ENCODE measurements at places on chromosomes 3 and 15. TPM values are rescaled to one million over a fixed set of nuclear protein-coding genes. Genes with fewer than 3 reads are reported as not detected.

- DNase-seq = no peak
Observed at GRCh38 chr15:79948095-79948695, 22.8 kb downstream of the BCL2A1 start.

DNA sequence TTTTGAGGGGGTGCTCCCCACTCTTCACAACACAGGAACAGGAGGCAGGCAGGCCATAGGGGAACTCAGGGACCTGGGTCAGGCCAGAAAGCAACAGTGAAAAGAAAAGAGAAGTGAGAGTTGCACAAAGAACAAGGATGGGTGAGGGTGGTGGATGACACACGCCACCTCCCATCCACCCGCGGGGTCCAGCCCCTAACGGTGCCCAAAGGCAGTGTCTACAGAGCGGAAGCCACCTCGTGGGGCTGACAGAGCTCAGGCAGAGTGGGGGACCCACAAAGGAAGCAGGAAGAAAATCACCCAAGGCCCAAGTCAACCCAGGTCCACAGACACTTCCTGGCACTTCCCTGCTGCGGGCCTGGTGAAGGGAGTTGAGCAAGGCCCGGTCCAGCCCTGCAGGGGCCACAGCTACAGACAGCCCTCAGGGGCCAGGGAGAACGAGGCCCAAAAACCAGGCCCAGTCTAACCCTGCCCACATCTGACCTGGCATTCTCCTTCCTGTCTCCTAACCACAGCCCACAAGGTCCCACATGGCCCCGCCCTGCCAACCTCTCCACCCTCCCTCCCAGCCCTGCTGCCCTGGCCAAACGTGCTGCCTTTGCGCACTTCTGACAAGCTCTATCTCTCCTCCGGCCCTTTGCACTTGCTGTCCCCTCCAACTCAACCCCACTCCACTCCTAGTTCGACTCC is 5.9 kb downstream of the NUP210 start:
- DNase-seq = no peak

GRCh38 chr3:73633916-73634344 is 9.2 kb upstream of the PDZRN3 start:
- no peak for DNase-seq

CASR gene
- not detected for total RNA-seq

GRCh38 chr3:73045391-73045790 is 16.1 kb upstream of the EBLN2 start:
- DNase-seq = no peak

DNA sequence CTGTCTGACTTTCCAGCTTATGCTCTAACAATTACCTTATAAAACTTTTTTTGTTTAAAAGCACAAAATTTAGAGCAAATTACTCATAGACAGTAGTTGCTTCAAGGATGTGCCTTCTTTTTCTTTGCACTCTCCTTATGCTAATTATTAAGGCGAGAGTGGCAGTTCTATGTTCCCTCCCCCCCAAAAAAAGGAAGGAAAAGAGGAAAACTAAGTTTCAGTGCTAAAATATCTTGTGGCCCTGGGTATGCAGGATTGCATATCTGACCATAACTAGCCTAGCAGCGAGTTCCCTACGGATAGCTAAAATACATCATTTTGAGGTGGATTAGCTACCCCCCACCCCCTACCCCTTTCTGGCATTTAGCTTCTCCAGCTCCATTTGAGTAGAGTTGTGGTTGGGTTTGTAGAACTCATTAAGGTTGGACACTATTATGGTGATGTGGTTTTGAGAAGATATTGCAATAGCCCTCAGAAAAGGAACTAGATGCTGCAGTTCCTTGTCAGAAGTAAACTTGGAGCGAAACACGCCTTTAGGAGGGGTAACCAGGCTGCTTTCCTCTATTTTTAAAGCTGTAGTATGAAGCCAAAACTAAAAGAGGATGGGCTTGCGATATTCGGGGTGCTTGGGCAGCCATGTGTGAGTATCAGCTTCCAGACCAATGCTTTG is 174.6 kb downstream of the AKAP13 start:
- DNase-seq = no peak

DNA sequence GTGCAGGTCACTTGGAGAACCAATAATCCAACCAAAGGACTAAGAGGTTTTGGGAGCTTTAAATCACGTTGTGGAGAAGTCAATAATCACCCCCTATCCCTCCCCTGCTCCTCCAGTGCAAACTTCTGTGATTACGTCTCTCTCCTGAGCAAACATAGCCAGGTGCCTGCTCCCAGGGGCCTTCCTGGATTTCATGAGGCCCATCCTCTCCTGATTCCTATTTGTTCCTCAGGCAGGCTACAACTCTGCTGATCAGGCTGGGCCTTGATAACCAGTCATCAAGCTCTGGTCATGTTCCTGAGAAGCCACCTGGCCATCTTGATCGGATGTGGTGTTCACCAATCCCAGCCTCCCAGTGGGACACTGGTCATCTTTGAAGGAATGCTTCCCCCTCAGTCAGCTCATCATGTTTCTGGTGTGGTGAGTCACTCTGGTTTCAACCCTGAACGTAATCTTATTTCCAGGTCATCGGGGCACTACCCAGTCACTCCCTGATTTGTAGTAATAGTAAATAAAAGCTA is 2.9 kb upstream of the ZNF710 start:
- DNase-seq = peak; percentile 29

DNA sequence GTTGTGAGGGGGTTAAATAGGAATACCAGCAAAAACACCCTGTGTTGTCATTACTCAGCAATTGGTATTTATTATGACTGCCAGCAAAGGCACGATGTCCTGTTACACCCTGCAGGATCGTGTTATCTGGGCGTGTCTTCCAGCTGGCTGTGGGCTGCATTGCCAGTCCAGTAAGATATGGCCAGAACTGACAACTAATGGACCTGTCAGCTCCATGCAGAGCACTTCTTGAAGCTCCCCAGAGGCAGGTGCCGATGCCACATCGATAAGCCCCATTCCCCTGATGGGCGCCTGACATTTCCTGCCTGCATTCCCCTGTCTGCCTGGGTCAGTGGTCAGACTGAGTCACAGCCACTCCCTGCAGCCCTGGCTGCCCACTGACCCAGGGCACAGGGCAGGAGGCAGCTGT is 79.7 kb upstream of the RASGRF1 start:
- DNase-seq = no peak

DNA sequence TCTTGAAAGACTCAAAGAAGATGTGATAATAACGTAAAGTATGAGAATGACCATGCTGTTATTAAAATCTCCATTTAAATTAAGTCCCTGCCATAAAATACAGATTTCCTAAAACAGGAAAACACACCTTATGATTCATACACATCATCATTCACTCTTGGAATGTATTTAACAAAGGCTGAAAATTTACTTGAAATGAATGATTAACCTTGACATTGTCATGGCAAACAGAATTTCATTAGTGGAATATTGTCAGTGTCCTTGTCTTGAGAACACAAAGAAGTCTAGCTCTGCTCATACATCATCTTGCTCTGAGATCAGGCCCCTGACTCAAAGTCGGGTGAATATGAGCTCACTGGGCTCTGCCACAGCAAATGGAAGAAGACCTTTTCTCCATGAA is 313.9 kb downstream of the FGF12 start:
- DNase-seq = peak; percentile 24

PLSCR4 gene
- 494 TPM for total RNA-seq

- DNase-seq = peak; percentile 36
Observed at GRCh38 chr3:61828880-61829721, 267.7 kb downstream of the PTPRG start.

DNA sequence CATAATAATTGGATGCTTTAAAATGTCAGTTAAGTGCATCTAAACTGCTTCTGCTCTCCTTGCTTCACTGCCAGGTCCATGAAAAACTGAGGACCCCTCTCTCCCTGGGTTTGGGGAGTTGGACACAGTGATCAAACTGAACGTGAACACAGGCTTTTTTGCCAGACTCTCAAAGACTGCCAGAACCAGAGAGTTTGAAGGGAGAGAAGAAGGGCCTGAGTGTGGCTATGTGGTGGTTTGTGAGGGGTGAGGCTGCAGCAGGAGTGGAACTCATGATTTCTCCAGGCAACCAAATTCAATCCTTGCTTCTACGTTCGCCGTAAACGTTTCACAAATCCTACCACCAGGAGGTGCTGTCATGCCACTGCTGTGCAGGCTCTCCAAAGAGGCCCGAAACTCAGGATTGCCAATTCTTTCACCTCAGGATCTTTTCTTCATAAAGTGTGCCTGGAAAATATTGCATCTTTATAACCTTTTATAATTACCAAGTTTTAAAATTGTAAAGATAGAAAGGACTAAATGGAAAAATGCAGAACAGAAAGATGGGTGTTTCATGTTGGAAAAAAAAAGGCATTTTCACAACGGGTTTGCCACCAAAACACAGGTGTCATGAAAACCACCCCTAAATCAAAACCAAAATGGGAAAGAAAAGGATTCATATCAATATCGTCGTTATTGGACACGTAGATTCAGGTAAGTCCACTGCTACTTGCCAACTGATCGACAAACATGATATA is 19.7 kb downstream of the TM4SF4 start:
- DNase-seq = peak; percentile 87

SLC24A1 gene
- 12.7 TPM for total RNA-seq

DNA sequence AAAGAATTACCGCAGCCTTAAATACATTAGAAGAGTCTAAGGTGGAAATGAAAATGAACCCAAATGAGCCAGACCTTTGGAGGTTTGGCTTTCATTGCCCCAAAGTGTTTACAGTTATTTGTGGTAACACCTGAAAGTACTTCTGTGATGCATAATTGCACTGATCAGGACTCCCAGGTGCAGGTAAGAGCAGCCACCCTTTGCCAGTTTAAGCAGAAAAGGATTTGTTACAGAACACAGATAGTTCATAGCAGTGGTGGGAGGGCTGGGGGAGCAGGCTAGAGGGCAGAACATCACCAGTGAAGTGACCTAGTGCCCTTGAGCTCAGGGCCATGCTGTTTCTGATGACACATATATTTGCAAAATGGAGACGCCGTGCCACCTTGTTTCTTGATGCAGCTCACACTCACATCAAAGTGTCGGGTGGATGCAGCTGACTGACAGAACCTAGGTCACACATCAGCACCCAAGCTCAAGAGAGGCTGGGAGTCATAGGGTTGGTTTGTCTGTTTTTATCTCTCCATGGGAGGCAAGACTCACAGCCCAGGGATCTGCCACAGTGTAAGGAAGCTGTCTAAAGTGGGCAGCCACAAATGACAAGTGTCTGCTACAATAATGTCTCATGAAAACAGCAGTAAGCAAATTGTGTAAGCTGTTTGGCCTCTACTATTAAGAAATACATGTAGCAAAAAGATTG is 49.1 kb downstream of the NEK11 start:
- DNase-seq = no peak

- peak; percentile 3 for DNase-seq
Observed at GRCh38 chr15:96320107-96320506, 10.4 kb upstream of the NR2F2 start.

DNA sequence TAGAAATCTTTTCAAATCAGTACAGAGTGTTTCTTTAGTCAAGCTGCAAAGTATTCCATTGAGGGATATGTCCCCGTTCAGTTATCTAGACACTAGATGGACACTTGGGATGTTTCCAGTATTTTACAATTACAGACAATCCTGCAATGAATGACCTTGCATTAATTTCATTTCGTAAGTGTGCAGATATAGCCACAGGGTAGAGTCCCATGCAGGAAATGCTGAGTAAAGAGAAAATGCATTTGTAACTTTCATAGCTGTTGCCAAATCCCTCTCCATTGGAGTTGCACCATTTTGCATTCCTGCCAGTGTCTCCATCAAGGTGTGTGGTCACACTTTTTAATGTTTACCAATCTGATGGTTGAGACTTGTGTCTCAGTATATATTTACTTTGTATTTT is 92.5 kb downstream of the LIPC start:
- DNase-seq = no peak

DNA sequence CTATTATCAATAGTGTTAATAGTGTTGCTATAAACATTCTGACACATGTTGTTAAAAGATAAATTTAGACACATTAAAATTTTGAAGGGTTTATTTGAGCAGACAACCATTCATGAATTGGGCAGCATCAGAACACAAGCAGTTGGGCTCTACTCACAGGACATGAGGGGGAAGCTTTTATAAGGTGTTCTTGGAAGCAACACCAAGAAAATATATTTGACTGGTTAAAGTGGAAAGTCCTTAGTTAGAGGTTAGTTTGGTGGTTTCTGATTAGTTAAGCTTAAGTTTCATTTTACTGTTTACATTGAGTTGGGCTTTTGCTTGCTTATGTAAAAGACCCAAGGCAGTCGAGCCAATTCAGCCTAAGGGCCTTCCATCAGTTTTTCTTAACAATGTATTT is 220.7 kb downstream of the CD47 start:
- no peak for DNase-seq

DNA sequence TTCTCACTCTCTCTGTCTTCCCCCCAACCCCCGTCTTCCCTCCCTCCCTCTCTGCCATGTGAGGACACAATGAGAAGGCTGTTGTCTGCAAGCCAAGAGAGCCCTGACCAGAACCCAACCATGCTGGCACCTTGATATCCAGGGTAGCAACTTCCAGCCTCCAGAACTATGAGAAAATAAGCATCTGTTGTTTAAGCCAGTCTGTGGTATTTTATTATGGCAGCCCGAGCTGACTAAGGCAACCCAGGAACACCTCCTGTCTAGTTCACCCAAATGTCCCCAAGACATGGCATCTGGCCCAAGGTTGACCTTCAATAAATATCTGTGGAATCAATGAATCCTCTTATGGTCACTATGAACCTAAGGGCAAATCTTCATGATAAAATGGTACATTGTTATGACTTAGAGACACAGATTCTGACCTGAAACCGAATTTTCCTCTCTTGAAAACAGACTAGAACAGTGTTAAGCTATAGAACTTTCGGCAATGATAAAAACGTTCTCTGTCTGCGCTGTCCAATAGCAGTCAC is 26.5 kb downstream of the RFTN1 start:
- no peak for DNase-seq

- no peak for DNase-seq
Observed at GRCh38 chr3:155423526-155424322, 130.2 kb upstream of the STRIT1 start.

GRCh38 chr3:59803268-59803667 is 753.4 kb upstream of the CFAP20DC start:
- no peak for DNase-seq

DNA sequence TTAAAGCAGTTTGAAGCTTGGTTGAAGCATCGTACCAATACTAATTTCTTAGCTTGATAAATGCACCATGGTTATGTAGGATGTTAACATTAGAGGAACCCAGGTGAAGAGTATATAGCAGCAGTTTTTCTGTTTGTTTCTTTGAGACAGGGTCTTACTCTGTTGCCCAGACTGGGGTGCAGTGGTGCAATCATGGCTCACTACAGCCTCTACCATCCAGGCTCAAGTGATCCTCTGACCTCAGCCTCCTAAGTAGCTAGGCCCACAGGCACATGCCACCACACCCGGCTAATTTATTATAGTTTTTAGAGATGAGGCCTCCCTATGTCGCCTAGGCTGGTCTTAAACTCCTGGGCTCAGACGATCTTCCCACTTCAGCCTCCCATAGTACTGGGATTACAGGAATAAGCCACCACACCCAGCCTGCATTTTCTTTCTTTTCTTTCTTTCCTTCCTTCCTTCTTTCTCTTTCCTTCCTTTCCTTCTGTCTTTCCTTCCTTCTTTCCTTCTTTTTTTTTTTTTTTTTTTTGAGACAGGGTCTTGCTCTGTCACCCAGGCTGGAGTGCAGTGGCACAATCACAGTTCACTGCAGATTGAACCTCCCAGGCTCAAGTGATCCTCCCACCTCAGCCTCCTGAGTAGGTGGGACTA is 6.1 kb downstream of the PEAK1 start:
- DNase-seq = no peak

Measured in lung microvascular endothelial cell (primary cell).